ENCODE measurements at places on chromosomes 7 and 10.
A peak's percentile ranks its signal among the peaks of the same experiment; 100 is the strongest.

DNA sequence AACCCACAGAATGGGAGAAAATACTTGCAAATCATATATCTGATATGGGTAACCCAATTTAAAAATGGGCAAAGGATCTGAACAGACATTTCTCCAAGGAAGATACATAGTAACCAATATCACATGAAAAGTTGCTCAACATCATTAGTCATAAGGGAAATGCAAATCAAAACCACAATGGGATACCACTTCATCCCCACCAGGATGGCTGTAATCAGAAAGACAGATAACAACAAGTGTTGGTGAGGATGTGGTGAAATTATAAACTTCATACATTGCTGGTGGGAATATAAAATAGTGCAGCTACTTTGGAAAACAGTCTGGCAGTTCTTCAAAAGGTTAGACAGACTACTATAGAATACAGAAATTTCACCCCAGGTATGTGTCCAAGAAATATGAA, 19.3 kb downstream of the AOC1 start:
- DNase-seq, result no peak

GRCh38 chr7:101294039-101294831, 27.4 kb downstream of the IFT22 start:
- no peak for DNase-seq

DNA sequence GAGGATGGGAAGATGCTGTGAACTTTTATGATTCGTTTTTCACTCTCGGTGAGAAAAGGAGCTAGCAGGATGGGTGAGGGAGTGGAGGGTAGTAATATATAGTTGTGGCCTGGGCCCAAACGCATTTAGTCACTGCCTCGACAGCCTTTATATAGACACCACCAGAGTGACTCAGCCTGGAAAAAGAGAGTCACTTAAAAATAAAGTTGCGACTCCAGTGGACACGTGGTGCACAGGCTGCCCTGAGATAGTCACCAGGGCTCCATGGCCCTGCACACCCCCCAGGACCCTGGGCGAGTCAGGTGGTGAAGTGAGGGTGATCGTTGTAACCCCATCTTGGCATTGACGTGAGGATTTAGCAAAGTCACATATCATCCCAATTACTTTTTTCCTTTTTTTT, 106.7 kb downstream of the CUX1 start:
- DNase-seq, result peak; percentile 62

DNA sequence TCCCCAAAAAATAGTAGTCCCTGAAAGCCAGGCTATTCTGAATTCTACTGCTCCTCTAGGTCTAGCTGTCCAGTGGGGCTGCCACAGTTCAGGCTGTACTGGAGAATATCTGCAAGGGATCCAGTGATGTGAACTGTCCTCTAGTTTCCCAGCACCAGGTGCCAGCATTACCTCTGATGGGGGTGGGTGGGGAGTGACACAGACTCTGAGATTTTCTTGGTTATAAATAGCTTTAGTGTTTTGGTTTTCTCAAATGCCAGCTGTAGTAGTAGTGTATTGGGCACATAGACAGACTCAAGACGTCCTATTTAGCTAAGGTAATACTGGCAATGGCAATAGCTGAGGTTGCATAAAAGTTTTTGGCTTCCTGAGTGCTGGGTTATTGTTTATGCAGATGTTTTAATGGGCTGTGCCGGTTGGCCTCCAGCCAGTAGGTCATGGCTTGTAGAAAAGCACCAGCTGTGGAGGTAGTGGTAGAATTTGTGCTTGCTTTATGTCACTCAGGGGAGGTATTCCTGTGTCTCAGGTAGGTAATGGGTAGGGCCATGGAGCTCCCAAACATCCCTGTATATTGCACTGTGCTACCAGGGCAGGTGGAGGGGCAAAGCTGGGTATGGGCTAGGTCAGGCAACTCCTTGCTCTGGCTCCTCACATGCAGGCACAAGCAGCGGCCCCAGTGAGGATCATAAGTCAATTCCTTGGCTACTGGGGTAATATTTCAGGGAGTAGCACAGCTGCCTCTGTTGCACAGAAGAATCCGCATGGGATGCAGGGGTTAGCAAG, 338.7 kb upstream of the LRRTM3 start:
- no peak for DNase-seq

DNA sequence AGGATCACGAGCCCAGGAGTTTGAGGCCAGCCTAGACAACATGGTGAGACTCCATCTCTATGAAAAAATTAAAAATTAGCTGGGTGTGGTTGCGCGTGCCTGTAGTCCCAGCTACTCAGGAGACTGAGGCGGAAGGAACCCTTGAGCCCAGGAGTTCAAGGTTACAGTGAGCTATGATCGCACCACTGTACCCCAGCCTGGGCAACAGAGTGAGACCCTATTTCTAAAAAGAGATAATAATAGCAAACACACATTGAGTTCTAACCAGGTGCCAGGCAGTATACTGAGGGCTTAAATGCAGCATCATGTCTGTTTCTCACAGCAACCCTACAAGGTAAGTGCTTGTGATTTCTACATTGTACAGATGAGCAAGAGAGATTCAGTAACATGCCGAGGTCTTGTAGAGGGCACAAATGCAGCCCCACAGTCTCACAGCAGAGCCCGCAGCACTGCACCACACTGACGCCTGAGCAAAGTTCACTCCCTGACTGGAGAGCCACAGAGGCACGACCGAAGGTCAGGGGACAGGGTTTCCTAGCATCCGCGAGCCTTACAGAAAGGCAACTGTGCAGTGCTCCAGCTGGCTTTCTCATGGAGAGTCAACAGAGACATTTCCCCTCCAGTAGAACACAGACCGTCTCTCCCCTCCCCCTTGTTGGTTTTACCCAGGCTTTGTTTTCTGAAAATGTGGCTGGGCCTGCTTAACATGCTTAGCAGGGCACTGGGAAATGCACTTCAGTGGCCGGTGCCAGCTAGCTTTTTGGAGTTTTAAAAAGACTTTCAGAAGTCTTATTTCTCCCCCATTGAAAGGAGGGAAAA, 36.5 kb downstream of the PDSS1 start:
- no peak for DNase-seq

DNA sequence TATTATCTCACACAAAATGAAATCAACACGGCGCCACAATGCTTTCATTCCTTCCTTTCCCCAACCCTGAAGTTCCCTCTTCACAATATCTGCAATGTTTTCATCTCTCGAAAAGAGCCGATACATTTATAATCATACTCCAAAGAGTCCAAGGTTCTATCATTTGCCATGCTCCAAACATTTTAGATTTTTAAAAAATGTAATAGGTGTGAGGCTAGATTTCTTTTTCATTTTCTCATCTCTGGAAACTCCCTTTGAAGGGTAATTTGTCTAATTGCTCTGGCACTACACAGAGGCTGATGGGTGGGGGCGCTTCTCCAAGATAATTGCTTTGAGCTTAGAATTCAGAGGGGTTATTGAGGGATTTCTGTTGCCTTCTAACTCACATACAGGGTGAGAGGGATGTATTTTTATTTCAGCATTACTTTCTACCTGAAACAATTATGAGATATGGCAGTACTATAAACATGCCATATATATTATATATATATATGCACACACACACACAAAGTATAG, 4.9 kb downstream of the DLX5 start:
- no peak for DNase-seq

DNA sequence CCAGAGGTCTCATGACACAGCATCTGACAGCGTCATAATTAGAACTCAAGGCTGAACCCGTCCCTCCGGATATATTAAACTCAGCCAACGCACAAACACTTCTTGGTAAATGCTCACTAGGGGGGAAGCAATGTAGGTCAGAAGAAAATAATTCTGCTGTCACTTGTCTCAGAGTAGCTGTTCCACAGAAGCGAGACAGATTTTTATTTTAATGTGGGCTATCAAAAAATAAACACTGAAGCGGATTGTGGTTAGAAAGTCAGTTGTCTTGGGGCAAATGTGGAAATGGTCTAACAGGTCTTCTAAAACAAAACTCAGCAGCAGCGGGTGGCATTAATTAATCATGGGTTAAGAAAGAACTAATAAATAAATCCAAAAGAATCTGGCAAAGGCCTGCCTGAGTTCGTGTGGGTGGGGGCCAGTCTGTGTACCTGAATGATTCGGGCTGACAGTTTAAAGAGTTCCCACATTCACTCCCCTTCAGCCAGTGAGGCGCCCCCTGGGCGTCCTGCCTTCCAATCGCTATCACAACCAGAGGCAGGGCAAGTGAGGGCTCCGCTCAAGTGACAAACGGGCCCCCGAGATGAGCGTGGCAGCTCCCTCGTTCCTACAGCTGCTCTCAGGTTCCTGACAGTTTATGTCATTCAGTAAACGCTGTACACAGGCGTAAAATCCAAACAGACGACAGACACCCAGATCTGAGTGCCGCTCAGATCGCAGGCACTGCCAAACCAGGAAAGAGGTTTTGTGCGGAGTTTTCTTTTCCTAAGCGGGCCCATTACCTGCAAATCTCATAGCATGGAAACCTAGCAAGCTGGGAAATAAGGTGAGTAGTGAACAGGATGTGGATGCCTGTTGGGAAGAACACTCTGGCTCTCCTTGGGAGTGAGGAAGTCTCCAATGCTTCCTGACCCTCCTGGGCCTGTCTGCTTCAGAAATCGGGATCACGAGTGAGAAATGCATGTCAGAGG, 52.9 kb downstream of the NRAP start:
- DNase-seq, result no peak

GRCh38 chr7:114941692-114942091, 19.8 kb downstream of the MDFIC start:
- no peak for DNase-seq

DNA sequence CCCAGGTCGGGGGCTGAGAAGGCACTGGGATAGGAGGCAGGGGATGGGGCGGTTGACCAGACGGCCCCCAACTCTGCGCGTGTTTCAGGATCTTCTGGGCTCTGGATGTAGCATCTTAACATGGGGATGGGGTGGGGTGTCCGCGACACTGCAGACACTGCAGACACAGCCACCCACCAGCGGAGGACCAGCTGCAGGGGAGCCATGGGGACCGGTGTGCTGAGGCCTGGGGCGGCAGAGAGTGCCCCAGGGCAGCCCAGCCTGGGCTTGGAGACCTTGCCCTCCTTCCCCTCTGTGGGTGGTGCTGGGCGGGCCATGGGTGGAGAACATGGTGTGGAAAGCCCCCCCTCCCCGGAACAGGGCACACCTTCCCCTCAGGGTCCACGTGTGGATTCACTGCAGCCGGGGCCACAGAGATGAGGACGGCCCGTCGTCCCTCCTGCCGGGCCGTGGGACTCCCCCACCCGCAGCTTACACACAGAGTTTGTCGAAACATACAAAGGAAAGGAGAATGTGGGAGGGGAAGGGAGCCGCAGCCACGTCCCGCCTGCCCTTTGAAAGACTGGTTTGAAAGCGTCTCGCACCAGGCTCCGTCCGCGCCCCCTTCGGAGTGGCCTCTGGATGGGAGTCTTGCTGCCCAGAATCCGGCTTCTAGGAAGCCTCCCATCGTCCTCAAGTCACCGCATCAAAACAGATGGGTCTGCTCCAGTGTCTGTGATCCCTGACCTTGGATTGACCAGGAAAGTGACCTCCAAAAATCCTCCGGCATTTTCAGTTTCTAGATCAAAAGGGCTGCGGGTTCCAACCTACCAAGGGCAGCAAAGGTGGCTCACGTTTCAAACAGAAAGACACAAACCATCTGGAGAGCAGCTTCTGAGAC, 91.5 kb upstream of the TCERG1L start:
- no peak for DNase-seq

- DNase-seq, result no peak
Observed at GRCh38 chr10:103921750-103922195, 3.8 kb upstream of the STN1 start.

GRCh38 chr10:69629897-69630650, at the start of gene FAM241B:
TSS of gene FAM241B (plus strand) at chr10:69630247. CDS start at chr10:69631744, 1,497 bp downstream.
- DNase-seq, result peak; percentile 59

DNA sequence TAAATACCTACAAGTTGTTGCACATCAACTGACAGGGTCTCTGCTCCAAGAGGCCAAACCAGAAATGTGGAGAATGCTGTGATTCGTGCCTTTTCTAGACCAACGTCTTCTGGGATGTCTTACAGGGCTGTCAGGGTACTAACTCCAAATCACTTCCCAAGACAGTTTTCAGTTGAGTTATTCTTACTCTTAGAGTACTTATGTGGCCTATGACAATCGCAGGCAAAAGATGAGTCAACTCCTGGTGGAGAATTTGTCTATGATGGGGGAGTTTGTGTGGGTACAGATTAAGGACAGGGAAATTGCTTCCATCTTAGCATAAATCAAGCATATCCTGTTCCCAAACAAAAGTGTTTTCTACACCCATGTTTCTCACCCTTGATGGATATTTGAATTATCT, 734.8 kb downstream of the TNS3 start:
- no peak for DNase-seq

DNA sequence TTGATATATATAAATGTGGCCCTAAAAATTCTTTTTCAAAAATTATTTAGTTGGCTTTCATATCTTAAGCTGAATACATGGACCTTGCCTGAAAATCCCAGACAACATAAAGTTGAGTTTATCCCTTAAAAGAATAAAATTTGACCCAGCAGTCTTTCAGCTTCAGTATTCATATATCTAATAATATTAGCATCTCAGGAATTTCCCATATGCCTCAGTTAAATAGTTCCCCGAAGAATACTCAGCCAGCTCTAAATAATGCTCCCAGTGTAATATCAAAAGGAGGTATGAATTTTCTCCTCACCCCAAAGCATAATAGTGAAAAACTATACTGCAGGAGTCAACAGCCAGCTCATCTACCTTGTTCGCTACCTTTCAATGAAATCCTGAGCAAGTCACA, 145.9 kb downstream of the CTNNA3 start:
- DNase-seq, result no peak

DNA sequence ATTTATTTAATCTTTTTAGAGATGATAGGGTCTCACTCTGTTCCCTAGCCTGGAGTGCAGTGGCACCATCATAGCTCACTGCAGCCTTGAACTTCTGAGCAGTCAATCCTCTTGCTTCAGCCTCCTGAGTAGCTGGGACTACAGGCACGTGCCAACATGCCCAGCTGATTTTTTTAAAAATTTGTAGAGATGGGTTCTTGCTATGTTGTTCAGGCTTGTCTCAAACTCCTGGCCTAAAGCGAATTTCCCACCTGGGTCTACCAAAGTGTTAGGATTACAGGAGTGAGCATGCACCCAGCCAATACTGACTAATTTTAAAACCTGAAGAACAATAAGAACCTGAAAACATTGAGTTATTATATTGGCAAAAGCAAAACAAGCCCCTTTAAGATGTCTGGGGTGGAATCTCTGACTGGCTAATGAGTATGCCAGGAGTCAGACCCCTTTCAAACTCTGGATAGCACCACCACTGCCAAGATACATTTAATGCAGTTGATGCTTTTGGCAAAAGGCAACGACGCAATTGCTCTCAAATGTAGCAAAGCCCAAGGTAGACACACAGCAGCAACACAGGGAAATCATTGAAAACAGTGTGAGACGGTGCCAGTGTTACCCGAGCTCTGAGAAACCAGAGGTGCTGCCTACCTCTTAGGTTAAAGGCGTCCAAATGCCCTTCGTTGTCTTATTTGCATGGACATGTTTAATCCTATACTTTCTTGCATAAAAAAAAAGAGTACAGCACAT, 40.7 kb upstream of the TOMM7 start:
- DNase-seq, result no peak

GRCh38 chr10:110737886-110738634, 93.9 kb downstream of the RBM20 start:
- DNase-seq, result no peak
